ENCODE measurements at places on chromosomes 6 and 20. TPM values are rescaled to one million over a fixed set of nuclear protein-coding genes. Genes with fewer than 3 reads are reported as not detected.

FOXA2 gene
- total RNA-seq = not detected

PTK6 gene
- total RNA-seq = not detected

AK9 gene
- 9.8 TPM for total RNA-seq

GRCh38 chr6:37763413-37763812 lies 56.1 kb upstream of the ZFAND3 start:
- DNase-seq = no peak

DNA sequence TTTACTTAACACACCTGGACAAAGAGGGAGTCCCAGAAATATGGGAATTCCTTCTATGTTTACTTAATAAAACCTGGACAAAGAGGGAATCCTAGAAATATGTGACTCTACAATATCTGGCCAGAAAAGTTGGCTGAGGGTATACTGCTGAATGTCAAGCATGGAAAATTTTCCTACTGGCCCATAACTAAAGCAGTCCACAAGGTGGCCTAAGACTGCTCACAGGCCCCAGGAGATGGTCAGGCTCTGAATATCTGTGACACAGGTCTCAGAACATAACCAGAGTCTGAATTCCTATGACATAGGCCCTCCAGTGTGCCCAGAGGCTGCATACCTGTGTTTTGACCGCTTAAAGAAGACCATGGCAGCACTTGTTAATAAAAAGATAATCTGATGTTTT lies 578.2 kb upstream of the NRSN1 start:
- no peak for DNase-seq

GRCh38 chr20:47610945-47611250 lies 109.2 kb downstream of the NCOA3 start:
- DNase-seq = no peak

DNA sequence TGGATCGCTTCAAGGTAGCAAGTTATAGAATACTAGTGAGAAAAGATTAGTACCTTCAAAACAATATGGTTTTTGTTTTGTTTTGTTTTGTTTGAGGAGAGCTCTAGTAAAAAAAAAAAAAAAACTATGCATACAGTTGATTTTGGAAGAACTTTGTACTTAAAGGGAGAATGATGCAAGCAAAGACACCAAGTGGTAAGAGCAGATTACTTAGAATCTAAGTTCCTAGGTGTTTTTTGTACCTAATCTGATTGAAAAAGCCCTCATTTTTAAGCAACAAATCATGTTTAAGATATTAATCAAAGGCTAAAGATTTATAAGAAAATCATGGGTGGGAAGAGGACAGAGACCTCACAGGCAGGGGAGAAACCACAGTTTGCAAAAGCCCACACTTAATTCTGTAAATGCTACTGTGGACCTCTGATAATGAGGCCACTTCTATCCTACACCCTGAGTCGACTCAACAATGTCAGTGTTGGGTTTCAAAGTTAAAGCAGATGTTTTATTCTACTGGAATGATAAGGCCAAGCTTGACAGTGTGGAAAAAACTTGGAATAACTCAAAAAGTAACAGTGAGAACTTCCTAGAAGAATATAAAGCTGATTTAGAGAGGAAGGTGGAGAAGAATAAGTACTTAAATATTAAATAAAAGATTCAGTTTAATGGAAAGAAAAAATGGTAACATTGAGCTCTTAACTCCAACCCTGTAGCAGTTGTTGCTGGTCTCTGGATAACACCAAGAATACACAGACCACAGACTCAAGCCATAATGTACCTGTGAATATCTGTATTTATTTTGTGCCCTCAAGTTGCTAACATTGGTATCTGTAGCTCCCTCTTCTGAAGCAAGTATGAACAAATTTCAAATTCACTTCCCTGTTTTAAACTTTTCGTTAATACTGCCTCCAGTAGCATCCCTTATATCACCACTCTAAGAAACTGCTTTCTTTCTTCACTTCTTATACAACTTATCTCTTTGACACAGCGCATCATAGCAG lies 1047.8 kb downstream of the EPHA7 start:
- DNase-seq = no peak

DNA sequence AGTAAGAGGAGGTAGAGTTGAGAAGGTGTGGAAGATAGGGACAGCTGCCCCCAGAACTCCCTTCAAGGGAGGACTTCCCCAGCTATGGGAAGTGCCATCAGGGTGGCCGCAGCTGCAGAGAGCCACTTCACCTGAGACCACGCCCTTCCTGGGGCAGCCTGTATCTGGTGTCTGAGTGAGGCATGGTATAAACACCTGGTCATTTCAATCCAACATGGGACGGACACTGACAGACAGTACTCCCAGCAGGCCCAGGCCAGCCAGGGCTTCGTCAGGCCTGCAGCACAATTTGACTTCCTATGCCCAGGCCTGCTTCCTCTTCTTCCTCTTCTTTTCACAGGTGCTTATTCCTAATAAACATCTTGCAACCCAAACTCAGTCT lies 4.5 kb downstream of the SOX12 start:
- DNase-seq = no peak

METTL24 gene
- 2.1 TPM for total RNA-seq

- DNase-seq = peak; percentile 40
Measured at GRCh38 chr6:155493694-155494143, 38.1 kb upstream of the NOX3 start.

TRAPPC3L gene
- 0.24 TPM for total RNA-seq

GRCh38 chr6:150403458-150404246 lies 34.8 kb downstream of the IYD start:
- peak; percentile 60 for DNase-seq

NRSN1 gene
- total RNA-seq = not detected

DNA sequence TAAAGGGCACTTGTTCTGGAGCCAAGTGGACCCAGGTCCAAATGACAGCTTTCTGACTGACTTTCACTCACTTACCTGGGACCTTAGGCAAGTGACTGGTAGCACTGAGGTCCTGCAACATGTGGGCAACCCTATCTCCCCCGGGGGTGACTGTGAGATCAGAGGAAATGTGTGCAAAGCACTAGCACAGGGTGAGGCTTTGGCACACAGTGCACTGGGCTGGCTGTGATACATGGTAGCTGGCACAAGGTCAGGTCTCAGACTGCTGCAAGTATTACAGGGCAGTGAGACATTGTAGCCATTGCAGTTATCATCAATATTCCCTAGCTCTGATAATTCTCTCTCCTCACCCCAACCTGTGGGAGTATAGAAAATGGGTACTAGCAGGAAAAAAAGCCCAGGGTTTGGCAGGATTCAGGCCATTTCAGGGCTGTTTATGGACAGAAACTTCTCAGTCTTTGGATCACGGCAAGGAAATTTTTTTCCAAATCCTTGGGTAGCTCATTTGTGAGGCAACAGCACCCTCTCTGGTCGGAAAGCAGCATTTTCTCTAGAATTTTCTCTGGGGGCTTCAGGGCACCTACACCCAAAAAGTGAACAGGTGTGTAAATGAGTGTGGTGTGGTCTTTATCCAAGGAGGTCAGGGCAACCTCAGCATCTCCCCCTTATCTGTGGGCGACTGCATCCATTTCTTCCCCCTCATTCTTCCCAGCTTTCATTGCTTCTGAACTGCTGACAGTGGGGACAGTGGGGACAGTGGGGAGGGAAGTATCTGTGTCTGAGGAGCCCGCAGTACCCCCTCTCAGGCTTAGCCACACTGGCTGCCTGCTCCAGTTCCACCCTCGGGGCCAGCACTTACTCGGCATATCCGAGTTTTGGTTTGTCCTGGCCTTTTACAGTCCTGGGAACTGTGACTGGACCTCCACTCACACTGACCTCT lies 148.7 kb upstream of the PHACTR3 start:
- DNase-seq = peak; percentile 47

DNA sequence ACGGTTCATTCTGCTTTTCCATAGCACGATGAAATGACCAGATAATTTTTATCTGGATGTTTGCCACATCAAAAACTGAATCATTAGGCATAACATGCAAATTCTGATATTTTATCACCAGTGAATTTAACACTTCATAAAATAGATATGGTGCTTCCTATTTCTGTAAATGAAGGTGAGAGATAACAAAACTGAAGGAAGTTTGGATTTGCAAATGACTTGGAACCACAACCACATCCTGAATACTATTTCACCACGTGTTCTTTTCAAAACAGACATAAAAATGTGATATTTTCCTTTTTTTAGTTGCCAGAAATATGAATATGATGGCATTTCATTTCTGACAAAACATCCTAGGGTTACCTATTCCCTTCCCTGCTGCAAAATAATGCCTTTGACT lies 146.1 kb downstream of the EDN1 start:
- no peak for DNase-seq

DNA sequence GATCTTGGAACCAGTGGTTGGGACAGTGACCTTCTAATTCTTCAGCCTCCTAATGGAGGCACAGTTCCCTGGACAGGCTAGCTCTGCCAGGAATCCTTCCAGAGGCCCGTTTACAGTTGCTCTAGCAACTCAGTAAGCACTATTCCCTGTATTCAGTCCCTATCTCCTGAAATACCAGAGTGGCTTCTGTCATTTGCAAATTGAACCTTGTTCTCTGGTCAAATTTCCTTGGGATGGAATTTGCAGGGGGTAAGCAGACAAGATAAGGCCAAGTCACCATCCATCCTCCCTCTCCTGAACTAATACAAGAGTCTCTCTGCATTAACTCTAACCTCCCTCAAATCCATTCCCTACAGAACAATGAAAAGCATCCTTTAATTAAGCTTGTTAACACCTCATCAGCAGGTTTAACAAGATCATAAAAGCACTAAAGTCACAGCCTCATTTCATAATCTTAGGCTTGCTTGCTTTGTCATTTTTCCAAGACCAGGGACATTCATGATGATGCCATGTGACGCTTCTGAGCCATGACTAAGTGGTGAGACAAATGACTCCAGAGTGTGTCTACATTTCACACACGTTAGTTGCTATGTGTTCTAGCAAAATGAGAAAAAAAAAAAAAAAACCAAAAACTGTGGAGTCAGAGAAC lies 37.1 kb downstream of the SLC22A23 start:
- no peak for DNase-seq

KCNK5 gene
- 1.2 TPM for total RNA-seq

DNA sequence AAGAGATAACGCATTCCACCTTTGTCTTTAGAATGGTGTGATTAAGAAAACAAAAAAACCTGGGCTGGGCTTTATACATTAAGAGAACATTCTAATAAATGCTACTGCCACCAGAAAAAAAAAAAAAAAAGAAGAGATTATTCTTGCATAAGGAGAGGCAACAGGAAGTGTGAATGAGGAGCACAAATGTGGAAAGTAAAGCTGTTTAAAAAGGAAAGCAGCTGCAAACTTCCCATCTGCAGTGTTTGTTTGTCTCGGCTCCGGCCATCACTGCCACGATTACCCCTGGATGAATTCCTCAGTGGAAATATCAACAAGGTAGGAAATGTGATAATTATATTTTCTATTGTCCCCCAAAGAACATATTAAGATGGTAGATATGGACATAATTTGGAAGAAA lies 223.9 kb downstream of the PHF3 start:
- no peak for DNase-seq

DNA sequence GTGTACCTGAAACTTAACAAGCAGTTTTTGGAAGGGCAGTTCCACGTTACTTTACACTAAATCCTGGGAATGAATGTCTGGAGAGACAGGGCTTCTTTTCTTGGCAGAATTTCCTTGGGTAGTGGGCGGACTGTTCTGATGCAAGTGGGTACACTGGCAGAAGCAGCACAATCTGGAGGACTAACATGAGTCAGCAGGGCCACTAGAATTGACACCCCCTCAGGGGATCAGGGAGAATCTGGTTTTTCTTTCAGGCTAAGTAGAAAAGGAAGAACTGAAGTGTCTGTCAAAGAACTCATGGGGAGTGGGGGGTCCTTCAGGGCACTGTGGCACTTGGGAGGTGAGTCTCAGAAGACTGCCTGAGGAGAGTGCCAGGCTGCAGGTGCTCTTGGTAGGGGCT lies 34.6 kb downstream of the PANK2 start:
- no peak for DNase-seq

GRCh38 chr20:22791396-22791795 lies 207.0 kb upstream of the FOXA2 start:
- no peak for DNase-seq

DNA sequence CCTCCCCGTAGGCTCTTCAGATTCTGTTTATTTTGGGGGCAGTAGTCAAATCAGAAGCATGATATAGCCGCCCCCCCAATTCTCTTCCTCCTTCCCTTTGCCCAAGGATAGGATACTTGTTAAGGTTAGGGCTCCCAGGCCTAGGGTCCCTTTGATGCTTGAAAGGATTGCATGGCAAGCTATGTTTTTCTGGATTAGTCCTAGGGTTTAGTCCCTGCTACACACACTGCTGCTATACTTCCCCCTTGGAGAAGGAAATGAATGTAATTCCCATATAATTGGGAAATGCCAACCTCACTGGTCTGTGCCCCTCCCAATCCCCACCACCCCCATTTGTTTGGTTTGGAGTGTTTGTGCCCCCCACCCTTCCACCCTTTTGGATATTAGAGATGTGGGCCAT lies 62.8 kb downstream of the ZFAND3 start:
- DNase-seq = no peak

GRCh38 chr20:18628330-18628920 lies 40.6 kb downstream of the DTD1 start:
- no peak for DNase-seq

CBFA2T2 gene
- 10.7 TPM for total RNA-seq

GRCh38 chr6:135937106-135937505 lies 85.6 kb downstream of the PDE7B start:
- no peak for DNase-seq

GRCh38 chr6:160667639-160668481 lies 3.8 kb upstream of the LPA start:
- DNase-seq = no peak

DNA sequence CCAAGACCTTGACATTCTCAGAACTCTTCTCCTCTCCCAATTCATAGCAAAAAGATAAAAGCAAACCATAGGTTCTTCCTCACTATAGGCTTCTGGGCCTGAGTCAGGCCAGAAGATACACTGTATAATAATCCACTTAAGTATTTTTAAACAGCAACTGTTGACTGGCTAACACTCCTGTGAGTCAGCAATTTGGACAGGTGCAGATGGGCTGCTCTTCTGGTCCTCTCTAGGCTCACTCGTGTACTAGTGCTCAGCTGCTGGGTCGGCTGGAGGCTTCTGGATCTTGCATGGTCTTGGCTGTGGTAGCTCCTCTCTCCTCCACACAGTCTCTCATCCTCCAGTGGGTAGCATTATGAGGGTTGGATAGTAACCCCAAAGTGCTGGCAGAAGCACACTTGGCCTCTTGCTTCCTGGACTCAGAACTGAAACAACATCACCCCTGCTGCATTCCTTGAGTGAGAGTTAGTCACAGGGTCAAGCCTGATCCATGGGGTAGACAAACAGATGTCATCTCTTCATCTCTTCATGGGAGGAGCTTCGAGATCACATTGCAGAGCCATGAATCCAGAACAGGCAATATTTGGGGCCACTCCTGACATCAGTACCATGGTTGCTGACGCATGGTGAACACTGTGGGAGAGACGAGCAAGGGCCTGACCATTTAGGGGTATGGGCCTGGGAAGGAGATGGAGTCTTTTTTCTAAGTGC lies 86.9 kb downstream of the C6orf118 start:
- DNase-seq = no peak

GRCh38 chr6:132715204-132715603 lies 1.3 kb upstream of the VNN1 start:
- DNase-seq = peak; percentile 42

GINS1 gene
- 1.6 TPM for total RNA-seq

- no peak for DNase-seq
Measured at GRCh38 chr6:157143890-157144798, 179.2 kb downstream of the TMEM242 start.

GRCh38 chr20:46799781-46800408 lies 90.4 kb downstream of the SLC2A10 start:
- DNase-seq = no peak

Measured in left cardiac atrium (tissue), 4 donors.